ENCODE measurements at places on chromosomes 1 and 21.

DNA sequence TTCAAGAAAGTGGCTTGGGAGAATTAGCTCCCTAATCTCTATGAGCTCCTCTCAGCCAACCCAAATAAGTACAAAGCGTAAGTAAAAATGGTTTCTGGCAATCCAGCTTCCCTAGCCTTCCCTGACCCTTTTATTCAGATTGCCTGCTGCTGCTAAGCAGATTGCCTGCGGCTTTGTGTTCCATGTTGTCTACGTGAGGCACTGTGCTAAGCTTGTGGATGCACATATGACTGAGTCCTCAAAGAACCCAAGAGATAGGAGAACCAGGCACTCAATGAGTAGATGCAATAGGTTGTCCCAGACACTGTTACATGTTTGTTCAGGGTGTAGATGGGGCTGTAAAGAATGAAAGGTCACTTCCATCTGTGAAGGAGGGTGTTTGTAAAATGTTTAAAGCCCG lies 6.3 kb upstream of the OSBPL9 start:
- DNase-seq, result no peak

- DNase-seq, result no peak
Observed at GRCh38 chr21:41917531-41917930, 36.3 kb downstream of the C2CD2 start.

- DNase-seq, result no peak
Observed at GRCh38 chr1:167635941-167636340, 5.9 kb downstream of the RCSD1 start.

DNA sequence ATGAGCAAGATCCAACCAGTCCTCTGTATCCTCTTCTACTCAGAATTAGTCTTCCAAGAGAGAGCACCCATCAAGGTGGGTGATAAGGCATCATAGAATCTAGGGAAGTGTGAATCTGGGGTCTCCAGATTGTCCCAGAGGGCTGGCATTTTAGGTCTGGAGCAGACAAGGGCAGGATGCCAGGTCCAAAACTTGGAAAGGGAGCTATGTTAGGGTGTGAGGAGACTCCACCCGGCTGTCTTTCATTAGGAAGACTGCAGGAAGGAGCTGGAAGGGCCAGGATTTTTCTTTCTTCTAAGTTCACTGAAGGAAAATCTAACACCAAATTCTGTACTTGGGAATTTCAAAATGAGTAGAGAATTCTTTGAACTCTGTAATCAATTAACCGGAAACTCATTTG lies 86.1 kb upstream of the BMP8A start:
- no peak for DNase-seq

DNA sequence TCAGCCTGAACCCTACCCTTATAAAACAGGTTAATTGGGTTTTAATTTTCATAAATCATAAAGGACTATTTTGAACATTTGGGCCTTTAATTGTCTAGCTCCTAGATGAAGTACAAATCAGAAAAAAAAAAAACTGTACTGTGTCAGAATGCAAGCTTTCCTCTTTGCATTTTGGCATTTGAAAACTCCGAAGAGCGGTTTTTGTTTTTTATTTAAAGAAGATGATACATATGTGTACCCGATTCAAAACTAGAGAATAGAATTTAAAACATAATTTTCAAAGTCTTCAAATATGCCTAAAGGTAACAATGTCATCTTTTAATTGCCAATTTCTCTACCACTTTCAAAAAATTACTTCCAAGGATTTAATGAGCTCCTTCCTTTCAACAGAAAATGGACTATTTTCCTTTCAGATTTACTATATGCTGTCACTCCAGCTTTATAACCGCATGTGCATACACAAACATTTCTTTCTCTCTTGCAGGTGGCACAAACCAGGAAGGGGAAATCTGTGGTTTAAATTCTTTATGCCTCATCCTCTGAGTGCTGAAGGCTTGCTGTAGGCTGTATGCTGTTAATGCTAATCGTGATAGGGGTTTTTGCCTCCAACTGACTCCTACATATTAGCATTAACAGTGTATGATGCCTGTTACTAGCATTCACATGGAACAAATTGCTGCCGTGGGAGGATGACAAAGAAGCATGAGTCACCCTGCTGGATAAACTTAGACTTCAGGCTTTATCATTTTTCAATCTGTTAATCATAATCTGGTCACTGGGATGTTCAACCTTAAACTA lies 33.7 kb downstream of the MRPL39 start:
- peak; percentile 64 for DNase-seq

DNA sequence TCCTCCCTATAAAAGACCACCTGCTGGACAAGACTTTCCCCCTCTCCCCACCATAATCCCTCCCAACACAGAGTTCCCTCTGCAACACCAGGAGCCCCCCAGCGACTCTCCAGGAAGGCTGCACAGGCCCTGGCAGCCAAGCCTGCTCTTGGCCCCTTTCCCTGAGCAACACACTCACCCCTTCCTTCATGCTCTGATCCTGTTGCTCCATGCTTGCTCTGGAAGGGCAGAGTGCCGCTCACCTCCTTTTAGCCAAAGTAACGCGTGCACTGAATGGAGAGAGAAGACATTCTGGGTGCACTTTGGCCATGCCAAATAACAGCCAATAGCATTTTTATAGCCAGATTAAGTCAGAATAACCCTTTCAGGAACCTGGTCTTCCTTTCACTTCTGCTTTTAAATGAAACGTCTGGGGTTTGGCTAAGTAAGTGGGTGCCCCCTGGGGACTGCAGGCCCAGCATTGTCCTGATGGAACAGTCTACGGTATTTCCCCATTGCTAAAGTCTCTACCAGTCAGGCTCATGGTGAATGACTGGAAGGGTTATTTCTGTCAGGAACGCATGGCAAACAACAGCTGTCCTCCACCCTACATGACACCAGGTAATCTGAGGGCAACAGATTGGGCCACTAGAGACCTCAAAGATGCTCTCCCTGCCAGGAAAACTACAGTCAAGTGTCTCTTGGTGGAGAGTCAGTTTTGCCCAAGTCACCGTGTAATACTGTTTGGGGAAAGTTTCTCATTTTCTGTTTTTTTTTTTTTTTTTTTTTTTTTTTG lies at the start of gene SLC2A5:
SLC2A5 (minus strand) TSS at position 310 of the 775 bp plus-strand sequence; CDS start at position 211, 99 bp downstream.
- DNase-seq, result no peak

GRCh38 chr1:227330279-227331076 lies 12.2 kb upstream of the CDC42BPA start:
- no peak for DNase-seq

GRCh38 chr1:231206856-231207255 lies 34.2 kb upstream of the GNPAT start:
- DNase-seq, result no peak

- DNase-seq, result no peak
Observed at GRCh38 chr1:169892927-169893644, 610 bp downstream of the SCYL3 start.

DNA sequence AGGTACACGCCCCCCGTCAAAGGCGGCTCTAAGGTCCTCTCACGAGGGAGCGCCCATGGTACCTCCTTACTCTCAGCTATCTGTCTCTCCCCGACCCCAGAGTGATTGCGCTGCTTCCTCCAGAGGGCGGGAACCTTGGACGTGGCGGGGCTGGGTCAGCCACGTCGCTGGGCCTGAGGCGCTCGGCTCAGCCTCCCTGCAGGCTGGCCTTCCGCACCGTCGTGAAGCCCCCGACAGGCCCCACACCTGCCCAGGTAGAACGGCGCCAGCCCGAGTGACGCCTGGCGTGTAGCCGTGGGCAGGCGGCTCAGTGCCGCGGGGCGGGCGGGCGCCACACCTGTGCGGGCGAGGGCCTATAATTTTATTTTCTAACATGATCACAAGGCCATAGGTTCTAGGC lies 122.2 kb upstream of the BEND5 start:
- no peak for DNase-seq

- no peak for DNase-seq
Observed at GRCh38 chr1:12648741-12649140, 4.9 kb downstream of the AADACL4 start.

GRCh38 chr1:155938220-155938627 lies 3.2 kb upstream of the RXFP4 start:
- DNase-seq, result no peak

GRCh38 chr1:222071387-222071786 lies 329.5 kb upstream of the DUSP10 start:
- DNase-seq, result no peak

DNA sequence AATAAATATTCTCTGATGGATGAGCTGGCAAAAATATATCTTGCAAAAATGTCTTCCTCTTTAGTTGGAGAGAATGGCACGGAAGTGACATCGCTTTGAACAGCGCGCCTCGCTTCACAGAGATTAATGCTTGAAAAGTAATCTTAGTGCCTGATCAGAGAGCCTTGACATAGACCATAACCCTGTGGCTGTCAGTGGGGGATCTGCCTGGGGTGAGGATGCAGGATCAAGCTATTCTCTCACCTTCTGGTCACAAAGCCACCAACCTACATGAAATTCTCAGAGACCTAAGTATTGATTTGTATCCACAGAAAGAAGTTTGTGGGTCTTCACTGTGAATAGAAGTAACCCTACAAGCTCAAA lies 492.6 kb downstream of the LMO4 start:
- DNase-seq, result no peak

DNA sequence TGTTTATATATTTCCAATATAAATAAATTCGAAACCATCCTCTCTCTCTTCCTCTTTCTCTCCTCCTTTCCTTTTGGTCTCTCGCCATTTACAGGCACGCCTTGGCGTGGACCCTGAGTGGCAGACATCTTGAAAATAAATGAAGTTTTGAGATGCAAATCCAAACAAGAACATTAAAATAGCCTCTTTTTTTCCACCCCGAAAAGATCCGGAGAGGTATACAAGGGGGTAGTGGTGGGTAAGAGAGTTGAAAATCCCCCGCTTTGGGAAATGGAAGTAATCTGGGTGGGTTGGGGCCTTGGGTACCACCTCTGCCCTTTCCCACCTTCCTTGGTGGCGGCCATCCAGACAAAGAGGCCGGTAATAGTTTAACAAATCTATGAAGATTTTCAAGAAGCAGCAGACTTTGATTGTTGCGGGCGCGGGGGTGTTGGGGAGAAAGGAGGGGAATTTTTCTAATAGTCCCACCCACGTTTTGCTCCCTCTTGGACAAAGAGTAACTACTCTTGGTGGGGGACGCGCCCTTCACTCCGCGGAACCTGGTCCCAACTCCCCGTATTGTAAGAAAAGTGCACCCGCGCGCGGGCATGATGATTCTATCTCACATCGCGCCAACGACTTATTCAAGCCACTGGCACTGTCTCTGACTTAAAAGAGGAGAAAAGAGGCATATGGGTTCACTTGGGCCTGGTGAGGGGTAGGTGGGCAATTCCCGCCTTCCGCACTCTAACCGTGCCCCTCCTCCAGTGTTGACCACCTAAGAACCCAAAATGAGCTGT lies 4.0 kb upstream of the FOXD3 start:
- DNase-seq, result no peak

GRCh38 chr1:110328274-110328673 lies 10.9 kb upstream of the RBM15 start:
- no peak for DNase-seq

GRCh38 chr1:3070644-3071564 lies 1.9 kb downstream of the PRDM16 start:
- no peak for DNase-seq

DNA sequence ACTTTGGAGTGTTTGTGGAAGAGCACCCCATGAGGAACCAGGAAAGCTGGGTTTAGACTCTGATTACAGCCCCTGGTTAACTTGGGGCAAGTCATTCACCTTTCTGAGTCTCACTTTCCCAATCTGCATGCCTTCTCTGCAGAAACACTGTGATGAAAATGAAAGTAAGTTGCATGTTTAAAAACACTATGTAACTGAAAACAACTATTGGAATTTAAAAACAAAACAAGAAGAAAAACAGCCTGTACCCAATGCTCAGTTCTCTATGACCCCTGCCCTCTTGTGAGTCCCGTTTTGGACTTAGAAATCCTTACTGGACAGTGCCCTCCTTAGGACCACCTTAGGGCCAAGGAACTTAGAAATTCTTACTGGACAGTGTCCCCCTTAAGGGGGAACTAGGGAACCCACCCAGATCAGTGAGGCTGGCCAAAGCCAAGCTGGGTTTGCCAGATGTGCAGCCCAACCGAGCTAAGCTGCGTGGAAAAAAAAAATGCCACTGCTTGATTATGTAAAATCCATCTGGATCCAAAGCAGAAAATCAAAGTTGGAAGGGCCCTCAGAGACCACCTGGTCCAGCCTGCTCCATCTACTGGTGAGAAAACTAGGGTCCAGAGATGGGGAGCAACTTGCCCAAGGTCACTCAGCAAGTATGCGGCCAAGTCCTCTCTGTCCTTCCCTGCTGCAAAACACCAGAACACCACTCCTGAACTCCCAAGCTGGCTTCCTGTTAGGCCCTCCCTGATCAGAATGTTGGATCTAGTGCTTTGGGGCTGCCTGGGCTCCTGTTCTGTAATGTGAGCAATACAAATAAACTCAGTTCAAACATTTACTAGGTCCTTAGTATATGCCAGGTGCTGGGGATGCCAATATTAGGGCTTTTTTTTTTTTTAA lies 77.7 kb downstream of the MRPL37 start:
- no peak for DNase-seq

- no peak for DNase-seq
Observed at GRCh38 chr1:117512728-117513321, 93.0 kb upstream of the TENT5C start.

DNA sequence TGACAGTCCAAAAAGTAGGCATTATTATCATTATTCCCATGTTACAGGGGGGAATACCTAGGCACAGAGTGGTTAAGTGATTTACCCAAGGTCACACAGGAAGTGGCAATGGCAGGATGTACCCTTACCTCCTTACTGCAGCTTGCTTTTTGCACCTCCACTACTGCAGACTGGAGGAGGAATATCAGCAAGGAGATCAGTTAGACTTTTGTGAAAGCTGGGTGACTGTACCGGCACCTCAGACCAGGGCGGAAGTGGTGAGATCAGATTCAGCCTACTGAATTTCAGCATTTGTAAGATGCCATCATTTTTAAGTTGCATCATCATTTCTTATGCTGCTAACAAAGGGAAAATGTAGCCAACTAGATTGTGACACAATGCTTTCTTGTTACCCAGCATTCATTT lies 4.5 kb downstream of the ADARB1 start:
- peak; percentile 44 for DNase-seq

DNA sequence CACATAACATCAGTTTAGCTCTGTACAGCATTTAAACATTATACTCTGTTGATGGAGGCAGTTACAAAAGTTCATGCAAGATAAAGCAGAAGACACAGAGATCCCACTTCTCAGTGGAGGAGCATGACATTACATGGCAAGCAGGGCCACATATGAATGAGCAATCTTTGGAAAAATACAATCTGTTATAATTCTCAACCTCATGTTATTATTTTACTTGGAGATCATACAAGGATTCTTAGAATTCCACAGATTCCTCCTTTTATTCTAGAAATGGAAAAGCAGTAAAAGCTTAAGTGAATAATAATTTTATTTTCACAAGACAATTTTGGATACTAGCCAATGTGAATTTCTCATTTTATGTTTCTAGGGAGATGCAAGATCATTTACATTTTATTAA lies 66.6 kb downstream of the IFI44 start:
- no peak for DNase-seq

GRCh38 chr1:67832737-67833601 lies at the start of gene GNG12:
GNG12 (minus strand) TSS chr1:67833467; CDS start chr1:67707686, 125,781 bp downstream.
- DNase-seq, result no peak

GRCh38 chr1:234990874-234991801 lies 137.5 kb downstream of the TOMM20 start:
- DNase-seq, result no peak

GRCh38 chr1:177902266-177902665 lies 67.6 kb downstream of the SEC16B start:
- DNase-seq, result no peak

Data from activated naive CD8-positive, alpha-beta T cell treated with anti-CD3 and anti-CD28 coated beads, Interleukin-2, amount 50 U/mL, for 16 hours (primary cell).